Nucleus accumbens (tissue), 56 donors: ENCODE measurements at places on chromosomes 5 and 9.

- DNase-seq: no peak
Measured at GRCh38 chr9:26813247-26813646, 79.4 kb downstream of the CAAP1 start.

DNA sequence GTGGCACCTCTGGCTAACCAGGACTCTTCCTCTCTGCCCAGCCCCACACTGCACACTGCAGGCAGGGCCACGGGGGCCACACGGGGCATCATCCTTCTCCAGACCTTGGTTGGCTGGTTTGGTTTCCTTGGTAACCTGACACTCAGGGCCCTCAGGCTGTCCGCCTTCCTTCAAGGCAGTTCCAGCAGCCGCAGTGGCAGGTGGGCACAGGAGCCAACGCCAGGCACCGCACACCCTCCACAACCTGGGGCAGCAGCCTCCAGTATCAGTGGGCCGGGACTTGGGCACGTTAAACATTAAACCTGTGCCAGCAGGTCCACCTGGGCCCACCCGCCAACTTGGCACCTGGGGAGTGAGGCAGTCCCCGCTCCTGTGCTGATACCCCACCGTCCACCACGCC, 1.9 kb downstream of the NPDC1 start:
- DNase-seq: no peak

DNA sequence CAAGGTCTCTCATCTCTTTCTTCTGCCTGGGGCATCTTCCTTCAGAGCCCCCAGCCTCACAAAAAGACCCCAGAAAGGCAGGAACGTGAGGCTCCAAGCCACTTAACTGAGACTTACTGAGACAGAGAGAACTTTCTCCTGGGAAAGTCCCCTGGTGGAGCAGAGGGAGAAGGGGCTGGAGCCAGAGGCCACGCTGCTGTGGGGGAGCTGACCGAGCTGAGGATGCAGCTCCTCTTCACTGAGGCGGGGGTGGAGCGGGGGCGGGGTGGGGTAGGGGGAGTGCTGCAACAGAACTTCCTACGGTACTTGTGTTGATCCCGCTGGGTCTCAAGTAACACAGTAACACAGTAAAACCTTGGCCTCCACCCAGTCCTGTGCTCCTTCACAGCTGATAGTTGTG, 204.0 kb downstream of the FSTL4 start:
- no peak for DNase-seq

- no peak for DNase-seq
Measured at GRCh38 chr5:171295801-171296200, 13.2 kb upstream of the TLX3 start.

DNA sequence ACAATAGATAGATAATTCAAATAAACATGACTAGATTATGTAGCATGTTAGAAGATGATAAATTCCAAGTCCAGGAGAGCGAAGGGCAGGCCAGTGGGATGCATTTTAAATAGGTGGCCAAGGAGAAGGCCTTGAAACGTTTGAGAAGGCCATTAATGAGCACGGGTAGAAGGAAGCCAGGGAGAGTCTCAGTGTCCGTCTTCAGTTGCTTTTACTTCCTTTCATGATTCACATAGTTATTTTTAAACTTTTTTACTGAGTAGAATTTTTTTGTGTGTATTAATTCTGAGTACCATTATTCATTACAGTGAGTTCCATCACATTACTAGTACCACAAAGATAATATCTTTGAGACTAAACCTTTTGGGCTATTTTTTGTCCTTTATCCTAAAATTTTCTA, 259.2 kb downstream of the ARRDC3 start:
- DNase-seq: no peak

- DNase-seq: no peak
Measured at GRCh38 chr5:116289276-116289675, 204.5 kb downstream of the COMMD10 start.

GRCh38 chr9:99300603-99301002, 78.5 kb downstream of the SEC61B start:
- no peak for DNase-seq

DNA sequence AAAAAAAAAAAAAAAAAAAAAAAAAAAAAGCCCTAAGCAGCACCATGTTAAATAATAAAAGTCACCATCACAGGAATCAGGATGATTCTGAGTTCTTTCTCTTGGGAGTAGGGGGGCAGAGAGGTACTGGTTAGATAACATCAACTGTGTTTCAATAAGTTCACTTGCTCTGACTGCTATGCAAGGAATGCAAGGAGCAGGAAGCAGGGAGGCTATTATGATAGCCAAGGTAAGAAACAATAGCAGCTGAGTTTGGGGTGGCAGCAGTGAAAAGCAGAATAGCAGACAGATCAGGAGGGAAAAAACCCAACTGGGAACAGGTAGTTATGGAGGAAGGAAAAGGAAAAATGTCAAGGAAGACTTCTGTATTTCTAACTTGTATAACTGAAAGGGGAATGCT, 8.2 kb downstream of the CEP120 start:
- no peak for DNase-seq

GRCh38 chr5:131142970-131143617, 22.0 kb downstream of the HINT1 start:
- no peak for DNase-seq

GRCh38 chr5:9233712-9234111, 312.2 kb downstream of the SEMA5A start:
- no peak for DNase-seq

DNA sequence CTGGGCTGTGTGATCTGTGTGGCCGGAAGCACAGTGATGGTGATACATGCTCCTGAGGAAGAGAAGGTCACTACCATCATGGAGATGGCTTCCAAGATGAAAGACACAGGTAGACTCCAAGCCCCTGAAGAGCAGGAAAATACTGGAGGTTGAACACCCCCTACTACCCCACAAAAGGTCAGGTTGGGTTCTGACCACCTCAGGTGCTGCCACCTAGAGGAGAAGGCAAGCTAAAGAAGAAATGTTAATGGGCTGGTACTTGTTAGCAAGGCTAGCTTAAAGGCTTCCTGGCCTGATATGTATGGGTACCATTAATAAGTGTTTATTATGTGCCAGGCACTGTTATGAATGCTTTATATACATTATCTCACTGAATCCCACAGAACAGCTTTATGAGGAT, 11.7 kb downstream of the NIPAL4 start:
- DNase-seq: no peak

GRCh38 chr5:65742565-65743231, 20.7 kb downstream of the NLN start:
- no peak for DNase-seq

GRCh38 chr9:81526587-81526986, 162.8 kb downstream of the TLE1 start:
- no peak for DNase-seq

DNA sequence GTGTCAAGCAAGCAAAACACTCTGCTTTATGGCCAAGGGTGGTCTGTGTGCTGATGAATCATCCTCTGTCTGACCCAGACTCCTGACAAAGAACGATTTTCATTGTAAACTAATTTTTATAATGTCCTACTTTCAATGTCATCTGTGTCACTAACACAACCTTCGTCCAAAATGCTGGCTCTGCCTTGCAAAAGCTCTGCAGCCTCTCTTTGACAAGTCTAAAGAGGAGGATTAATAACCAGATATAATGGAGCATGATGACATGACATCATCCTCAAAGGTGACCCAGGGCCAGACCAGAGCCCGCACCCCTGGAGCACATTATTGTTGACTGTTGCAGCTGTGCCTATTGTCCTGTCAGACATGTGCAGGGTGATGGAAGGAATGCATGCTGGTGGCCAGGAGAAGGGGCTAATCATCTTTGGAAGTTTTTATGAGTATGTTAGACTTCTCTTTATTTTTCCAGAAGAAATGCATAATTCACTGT, 589.4 kb downstream of the NR2F1-AS1 start:
- no peak for DNase-seq

GRCh38 chr5:135221187-135221473, 177.9 kb downstream of the MACROH2A1 start:
- DNase-seq: no peak

DNA sequence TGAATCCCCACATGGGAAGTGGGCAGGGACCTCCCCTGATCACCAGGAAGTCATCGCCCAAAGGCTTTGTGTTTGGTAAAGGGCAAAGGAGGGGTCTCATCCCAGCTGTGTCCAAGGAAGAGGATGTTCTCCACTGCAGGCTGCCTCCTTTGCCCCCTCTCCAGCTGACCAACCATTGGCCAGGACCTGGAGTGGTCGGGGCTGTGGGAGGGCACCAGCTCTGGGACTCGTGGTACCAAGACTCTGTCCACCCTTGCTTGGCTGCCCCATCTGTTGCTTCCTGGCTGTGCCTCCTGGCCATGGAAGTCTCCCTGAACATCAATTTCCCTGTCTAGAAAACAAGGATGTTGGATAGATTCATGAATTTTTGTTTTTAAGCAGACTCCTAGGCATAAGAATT, 34.1 kb downstream of the COL15A1 start:
- no peak for DNase-seq

GRCh38 chr9:129225815-129226214, 47.8 kb upstream of the IER5L start:
- no peak for DNase-seq

- peak; percentile 68 for DNase-seq
Measured at GRCh38 chr9:89605465-89606048, 745 bp downstream of the GADD45G start.

- DNase-seq: no peak
Measured at GRCh38 chr5:152151940-152152339, 227.3 kb upstream of the GLRA1 start.

GRCh38 chr9:113152699-113153098, 1.9 kb downstream of the SLC31A2 start:
- no peak for DNase-seq

- no peak for DNase-seq
Measured at GRCh38 chr5:53924392-53924791, 364.0 kb downstream of the NDUFS4 start.

- no peak for DNase-seq
Measured at GRCh38 chr5:37685211-37685610, 154.6 kb downstream of the GDNF start.

DNA sequence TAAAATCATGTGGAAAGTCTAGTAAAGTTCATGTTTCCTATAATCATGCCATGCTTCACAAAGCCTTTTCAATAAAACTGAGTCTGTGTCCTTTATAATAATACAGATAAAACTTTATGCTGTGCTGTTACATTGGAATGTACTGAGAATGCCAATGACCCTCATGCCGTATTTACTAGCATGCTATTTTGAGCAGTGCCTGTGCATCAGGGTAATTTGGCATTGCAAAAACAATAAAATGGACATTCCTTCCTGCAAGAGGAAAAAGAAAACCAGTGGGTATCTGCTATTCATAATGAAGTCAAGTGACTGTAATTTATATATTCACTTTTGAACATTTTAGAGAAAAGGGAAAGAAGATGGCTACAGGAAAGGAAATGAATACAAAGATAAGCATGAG, 159.0 kb downstream of the PBX3 start:
- DNase-seq: no peak

- no peak for DNase-seq
Measured at GRCh38 chr5:95487880-95488279, 66.9 kb downstream of the SKIC3 start.

DNA sequence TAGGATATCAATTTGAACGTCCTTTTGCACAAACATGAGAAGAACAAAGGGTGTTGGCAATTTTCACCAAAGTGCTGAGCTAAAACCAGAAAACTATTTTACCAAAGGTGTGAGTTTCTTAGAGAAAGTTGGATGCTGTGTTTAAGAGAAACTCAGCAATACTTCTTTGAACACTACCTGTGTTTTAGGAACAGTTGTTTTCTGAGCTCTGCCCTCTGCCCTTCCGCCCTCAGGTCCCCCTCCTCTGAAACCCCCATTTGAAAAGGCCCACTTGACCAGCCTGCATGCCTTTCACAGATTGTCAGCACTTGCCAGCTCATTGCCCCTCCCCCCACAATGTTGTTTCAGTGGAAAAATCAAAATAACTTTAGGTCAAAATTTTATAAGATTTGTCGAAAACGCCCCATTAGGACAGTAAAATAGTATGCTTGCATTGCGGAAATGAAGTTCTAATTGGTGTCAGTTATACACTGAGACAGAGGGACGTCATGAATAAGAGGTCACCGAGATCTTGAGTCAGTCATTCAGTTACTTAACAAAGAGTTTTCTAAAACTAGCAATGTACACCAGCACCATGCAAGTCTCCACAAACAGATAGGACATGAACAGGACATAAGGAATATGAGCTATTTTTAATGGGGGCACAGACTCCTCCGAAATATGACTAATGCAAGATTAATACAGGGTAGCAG, 61.9 kb upstream of the IL7R start:
- DNase-seq: no peak

- no peak for DNase-seq
Measured at GRCh38 chr9:130260816-130261765, 4.5 kb upstream of the HMCN2 start.

DNA sequence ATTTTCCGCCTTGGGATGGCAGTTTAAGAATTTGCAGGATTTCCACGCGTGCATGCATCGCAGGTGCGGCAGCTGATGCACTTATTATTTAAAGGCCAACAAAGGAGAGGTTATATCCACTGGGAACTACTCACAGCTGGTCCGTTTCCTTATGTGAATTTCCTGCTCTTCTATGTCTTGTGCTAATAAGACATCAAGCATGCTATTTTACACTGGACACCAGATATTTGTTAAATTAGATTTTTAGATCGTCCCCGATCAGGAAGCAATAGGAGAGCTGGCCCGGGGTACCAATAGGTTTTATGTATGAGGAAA, 476 bp upstream of the DTWD2 start:
- DNase-seq: no peak

GRCh38 chr5:57513785-57514184, 31.2 kb upstream of the ACTBL2 start:
- DNase-seq: no peak

DNA sequence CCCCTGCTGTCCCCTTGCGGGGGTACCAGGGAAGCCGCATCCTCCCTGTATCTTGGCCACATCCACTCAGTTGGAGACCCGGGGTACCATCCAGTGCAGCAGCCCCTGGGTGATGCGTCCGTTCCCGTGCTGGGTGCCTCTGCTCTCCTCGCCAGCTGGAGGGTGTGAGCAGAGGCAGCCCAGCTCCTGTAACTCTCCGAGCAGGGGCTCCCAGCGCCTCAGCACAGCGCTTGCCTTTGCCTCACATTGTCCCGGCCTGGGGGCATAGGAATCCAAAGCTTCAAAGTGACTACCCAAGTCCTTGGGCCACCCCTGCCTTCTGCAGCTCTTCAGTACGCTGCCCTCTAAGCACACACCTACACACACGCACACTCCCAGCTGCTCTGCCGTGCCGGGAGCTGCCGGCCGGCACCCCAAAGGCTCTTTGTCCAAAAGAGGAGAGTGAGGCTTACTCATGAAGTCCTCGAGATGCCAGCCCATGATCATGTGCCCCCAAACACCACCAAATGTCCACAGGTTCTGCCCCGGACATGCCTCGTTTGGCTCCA, 733 bp downstream of the ANGPTL2 start:
- DNase-seq: no peak
